AG04450 (cell line): ENCODE measurements at places on chromosomes 16 and 17. TPM values are rescaled to one million over a fixed set of nuclear protein-coding genes. Genes with fewer than 3 reads are reported as not detected.

DNA sequence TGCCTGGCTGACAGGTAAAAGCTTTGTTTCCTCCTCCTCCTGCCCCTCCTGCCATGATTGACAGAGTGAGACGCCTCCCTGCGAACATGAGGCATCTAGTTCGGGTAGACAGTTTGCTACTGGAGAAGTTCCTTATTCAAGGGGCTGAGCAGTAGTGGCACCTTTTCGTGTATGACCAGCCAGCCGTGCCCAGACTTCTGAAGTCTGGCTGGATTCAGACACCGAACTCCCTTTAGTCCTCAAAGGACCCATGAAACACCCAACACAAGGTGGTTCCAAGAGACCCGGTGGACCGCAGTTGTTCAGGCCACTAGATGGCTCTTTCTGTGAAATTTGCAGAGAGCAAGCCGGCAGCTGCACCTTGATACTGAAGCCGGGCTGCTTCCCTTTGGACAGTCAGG is 192.8 kb downstream of the XYLT1 start:
- DNase-seq = no peak

GRCh38 chr16:11547118-11547916 is 39.4 kb downstream of the LITAF start:
- DNase-seq = no peak

DNA sequence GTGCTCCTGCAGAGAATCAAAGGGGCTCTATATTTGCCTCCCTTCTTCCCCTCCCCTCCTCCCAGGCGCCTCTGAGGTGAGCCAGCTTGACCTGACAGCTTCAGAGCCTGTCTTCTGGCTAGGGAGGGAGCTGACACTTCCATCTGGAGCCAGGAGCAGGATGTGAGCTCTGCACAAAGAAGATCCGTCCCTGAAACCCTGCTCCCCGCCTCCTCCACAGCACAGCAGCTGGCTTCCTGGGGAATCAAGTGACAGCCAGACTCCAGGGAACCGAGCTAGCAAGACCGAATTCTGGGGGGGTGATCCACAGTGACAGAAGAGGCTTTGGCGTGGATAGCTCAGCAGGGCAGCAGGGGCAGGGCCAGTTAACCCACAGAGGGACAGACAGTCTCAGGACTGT is 37.2 kb downstream of the CCDC182 start:
- DNase-seq = no peak

DNA sequence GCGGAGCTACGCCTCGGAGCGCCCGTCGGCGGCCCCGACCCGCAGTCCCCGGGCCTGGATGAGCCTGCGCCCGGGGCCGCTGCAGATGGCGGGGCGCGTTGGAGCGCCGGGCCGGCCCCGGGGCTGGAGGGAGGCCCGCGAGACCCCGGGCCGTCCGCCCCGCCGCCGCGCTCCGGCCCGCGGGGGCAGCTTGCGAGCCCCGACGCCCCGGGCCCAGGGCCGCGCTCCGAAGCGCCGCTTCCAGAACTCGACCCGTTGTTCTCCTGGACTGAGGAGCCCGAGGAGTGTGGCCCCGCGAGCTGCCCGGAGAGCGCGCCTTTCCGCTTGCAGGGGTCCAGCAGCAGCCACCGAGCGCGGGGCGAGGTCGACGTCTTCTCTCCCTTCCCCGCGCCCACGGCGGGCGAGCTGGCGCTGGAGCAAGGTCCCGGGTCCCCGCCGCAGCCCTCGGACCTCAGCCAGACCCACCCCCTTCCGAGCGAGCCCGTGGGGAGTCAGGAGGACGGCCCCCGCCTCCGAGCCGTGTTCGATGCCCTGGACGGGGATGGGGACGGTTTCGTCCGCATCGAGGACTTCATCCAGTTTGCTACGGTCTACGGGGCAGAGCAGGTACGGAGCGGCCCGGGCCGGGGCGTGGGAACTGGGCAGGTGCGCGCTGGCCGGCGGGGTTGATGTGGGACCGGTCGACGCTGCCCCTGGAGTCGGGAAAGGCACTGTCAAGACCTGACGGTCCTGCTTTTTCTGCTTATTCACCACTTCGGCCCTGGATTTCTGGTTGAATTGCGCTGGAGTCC is 861 bp downstream of the RAB11FIP3 start:
- DNase-seq = no peak

GRCh38 chr17:35160354-35161201 is 13.0 kb downstream of the UNC45B start:
- no peak for DNase-seq

GRCh38 chr16:52676959-52677358 is 130.0 kb upstream of the TOX3 start:
- DNase-seq = no peak

EDC4 gene
- 18.7 and 31.6 TPM in 2 replicates for polyA plus RNA-seq

LAT gene
- 2.6 and 2.9 TPM in 2 replicates for polyA plus RNA-seq
